ENCODE measurements at places on chromosomes 7 and 10.

DNA sequence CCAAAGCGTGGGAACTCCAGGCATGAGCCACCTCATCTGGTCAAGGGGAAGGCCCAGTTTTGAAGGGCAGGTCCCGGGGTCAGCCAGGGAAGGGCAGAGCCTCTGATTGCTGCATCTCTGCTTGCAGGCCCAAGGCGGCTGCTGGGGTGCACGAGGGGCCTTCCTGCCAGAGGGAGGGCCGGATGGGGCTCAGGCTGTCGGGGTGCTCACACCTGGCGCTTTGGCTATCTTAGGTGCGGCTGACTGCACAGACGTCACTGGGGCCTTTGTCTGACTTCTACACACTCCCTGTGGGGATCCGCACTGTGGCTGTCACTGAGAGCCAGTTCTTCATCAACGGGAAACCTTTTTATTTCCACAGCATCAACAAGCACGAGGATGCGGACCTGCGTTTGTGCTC is 68.7 kb downstream of the ZNF727 start:
- DNase-seq: no peak

- peak; percentile 60 for DNase-seq
These were observed 3.4 kb upstream of the IL6 start for GRCh38 chr7:22723637-22724036.

DNA sequence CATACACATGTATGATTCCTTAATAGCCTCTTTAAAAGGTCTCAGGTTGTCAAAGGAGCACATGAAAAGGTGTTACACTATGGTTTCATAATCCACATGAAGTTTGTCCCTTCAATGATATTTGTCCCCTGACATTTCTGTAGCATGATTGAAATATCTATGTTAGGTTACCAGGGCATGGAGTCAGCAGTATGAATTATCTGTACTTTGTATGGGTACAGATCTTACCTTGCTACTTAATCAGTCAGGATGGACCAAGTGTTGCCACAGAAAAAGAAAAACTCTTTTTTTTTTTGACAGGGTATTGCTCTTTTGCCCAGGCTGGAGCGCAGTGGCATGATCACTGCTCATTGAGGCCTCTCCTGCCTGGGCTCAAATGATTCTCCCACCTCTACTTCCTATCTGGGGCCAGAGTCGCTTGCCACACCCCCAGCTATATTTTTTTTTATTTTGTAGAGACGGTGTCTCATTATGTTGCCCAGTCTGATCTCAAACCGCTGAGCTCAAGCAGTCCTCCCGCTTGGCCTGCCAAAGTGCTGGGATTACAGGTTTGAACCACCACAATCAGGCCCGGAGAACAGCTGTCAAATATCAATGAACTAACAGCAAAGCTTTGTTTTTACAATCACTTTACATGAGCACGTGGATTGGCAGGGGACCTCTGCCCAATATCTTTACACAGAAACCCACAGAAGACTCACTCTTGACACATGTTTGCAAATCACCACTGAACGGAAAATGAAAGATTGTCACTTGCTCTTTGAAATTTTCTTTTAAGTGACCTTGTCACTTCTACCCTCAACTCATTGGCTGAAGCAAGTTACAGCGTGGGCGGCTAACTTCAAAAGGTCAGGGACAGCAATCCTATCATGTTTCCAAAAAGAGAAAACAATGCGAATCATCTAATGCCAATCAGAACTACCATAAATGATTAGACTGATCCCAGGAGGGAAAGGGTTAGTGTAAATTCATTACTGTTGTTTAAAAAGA is 140.2 kb downstream of the PRKG1 start:
- no peak for DNase-seq

DNA sequence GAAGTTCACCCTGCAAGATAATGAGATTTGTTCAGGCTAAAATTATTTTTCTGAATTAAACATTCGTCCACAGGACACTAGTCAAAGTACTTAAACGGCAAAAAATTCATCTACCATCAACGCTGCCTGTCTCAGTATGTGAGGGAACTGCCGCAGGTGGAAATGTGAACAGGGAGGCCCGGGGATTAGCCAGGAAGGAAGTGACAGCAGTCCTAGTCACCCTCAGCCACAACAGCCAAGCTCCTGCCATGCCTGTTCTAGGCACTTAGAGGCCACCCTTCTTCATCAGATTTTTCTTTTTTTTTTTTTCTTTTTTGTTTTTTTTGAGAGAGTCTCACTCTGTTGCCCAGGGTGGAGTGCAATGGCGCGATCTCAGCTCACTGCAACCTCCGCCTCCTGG is 9.4 kb downstream of the NUDT5 start:
- no peak for DNase-seq

- no peak for DNase-seq
These were observed 184.9 kb downstream of the BAMBI start for GRCh38 chr10:28862219-28862618.

DNA sequence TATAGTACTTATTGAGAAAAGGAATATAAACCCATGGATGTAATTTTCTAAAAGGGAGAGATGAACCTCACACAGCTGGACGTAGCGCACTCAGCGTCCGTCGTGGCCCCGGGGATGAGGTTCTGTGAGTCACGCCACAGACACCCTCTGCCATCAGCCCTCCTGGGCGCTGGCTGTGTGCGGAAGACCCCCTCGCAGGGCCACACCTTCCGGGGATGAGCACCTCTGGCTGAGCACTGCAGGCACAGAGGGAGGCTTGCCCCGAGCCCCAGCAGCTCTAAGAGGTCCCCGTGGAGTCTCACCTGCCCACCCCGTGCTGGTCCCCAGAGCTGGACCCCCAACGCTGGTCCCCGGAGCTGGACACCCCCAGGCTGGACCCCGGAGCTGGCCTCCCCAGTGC is 215.8 kb downstream of the PTPRN2 start:
- DNase-seq: no peak

GRCh38 chr7:31850601-31851000 is 163.6 kb downstream of the PPP1R17 start:
- DNase-seq: peak; percentile 15

DNA sequence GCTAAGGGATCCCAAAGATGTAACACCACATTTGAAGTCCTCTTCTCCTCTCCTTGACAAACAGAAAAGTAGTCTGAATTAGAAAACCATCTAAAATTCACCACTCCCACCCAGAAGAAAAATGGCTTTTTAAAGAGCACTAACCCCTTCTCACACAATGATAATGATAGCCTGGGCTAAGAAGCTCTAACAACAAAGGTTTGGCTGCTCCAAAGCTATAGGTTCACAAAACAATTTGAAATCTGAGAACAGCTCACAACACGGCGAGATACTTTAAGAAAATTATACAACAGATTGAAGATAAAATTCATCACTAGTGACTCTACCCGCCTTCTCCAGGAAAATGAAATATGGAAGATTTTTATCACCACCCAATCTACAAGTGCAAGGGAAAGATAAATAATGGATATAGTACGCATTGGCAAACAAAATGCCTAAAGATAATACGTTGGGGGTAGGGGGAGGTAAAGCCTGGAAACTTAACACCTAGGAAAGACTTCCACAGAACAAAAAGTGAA is 7.4 kb downstream of the ITGB1 start:
- DNase-seq: no peak

DNA sequence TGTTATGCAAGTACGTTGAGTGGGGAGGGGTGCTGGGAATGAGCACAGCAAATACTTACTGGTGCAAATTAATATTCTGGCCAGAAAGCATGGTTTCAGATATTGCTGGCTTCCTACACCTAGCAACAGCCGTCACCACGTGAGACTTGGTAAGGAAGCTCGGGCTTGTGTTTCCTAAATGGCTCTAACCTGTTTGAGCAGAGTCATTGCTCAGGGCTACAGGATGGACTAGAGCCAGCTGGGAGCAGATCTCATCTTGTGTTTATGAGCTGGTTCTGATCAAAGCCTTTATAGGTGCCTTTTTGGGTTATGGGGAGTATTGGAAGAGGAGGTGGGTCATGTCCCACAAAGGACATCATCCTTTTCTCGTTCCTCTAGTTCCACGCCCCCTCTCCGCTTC is 200.3 kb downstream of the BUB3 start:
- DNase-seq: no peak

- DNase-seq: peak; percentile 82
These were observed 44.1 kb downstream of the SFTPD start for GRCh38 chr10:79904671-79905321.

DNA sequence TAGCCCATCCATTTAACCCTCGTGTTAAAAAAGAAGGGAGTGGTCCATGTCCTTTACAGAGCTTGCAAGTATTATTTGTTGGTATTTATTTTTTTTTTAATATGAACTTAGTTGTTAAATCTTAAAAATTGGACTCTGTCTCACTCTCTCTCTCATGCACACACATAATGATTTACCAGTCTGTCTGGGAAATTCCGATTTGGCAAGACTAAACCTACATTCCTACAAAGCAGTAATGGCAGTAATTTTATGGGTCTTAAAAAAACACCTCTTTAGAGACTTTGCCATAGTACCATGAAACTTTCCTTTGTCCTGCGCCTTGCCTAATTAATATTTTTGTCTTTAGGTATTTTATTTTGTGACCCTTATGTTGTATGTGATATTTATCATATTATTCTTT is 239.5 kb upstream of the PPP1R3A start:
- no peak for DNase-seq

DNA sequence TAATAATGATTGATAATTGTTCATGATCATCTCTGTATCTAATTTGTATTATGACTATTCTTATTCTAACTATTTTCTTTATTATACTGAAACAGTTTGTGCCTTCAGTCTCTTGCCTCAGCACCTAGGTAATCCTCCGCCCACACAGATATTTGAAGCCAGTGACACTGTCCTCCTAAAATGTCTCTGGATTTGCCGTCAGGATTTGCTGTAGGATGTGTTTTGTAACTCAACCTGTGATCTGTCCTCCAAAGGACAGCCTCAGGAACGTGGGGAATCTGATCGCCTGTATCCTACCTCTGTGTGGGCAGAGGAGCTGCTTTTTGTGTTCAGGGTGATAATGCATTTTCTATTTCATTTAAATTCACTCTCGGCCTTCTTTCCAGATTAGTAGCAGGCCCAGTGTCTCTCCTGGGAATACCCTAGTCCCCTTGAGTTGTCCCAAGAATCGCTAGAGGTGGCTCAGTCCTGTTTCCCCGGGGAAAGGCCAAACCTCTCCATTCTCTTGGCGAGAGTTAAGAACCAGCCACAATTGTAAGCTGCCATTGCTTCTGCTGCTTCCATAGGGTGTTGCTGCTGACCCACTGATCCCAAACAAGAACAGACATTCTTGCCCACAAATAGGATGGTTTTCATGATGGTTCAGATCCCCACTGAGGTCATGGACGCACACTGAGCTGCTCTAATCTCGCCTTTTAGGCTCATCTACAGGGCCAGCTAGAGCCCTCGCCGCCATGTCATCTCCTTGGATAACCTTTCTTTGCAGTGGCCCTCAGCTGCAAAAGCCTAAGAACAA is 136.2 kb upstream of the KCNMA1 start:
- DNase-seq: peak; percentile 23

DNA sequence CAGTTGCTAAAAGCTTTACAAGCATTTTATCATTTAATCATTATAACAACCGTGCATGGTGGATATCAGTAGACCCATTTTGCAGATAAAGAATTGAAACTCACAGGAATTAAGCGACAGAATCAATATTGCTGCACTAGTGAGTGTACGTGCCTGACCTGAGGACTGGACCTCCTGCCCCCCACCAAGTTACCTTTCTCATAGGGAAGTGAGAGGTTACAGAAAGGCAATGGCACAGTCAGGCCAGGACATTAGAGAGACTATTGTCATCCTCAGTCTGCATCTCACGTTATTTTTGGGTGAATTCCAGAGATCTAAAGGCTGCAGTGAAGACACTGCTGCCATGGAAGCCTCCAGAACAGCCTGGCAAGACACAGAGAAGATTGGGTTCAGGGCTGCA is 80.9 kb downstream of the WDFY4 start:
- no peak for DNase-seq

DNA sequence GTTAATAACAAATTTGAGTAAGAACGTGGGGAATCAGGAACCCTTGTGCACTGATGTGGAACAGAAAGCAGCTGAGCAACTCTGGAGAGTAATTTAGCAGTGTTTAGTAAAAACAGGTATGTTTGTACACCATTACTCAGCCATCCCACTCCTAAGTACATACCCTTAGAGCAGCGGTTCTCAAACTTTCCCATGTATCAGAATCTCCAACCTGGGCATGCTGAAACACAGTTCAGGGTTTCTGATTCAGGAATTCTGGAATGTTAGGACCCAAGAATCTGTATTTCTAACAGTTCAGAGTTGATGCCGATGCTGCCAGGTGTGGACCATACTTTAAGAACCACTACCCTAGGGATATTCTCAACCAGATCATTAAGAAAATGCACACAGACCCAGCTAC is 5.1 kb downstream of the SGMS1 start:
- no peak for DNase-seq

GRCh38 chr7:50629238-50629901 is 64.2 kb upstream of the DDC start:
- no peak for DNase-seq

DNA sequence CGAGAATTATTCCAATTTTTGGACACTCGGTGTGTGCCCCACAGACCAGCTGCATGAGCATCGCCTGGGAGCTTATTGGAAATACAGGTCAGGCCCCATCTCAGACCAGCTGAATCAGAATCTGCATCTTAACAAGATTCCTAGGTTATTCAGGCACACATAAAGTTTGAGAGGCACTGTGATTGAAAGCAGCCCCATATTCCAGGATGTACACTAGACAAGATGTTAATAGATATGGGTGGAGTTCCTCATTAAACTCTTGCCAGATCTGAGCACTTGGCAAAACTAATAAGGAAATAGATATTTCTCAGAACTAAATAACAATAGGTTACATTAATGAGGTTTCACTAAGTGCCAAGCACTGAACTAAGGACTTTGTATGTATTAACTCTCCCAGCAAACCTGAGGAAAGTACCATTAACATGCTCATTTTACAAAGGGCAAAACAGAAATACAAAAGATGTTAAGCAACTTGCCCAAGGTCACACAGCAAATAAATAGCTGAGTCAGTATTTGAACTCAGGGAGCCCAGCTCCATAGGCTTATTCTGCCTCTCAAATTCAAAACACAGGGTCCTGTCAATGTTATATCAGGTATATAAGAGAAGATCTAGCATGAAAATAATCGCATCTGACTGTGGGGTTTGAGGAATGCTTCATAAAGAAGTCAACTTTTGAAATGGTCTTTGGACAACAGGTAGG is 29.9 kb downstream of the PPP1R3C start:
- no peak for DNase-seq

- DNase-seq: no peak
These were observed 272.3 kb downstream of the SEMA3D start for GRCh38 chr7:84914598-84914997.

DNA sequence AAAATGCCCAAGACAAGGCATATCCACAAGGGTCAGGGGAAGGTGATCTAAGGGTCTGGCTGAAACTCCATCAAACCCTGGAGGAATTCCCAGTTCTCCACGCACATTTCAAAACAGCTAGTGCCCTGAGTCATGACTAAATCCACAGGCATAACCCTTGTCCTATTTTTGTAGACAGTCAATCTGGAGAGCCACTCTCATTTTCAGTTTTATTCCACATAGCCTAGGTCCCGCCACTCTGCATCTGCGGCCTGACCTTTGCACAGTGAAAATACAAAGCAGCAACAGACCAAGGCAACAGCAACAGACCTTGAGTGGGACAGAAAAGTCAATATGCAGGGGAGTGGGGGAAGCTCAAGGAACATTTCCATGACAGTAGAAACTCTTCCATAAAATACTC is 201.4 kb upstream of the NPVF start:
- peak; percentile 59 for DNase-seq

- DNase-seq: peak; percentile 96
These were observed 178.3 kb downstream of the PRKCQ start for GRCh38 chr10:6401558-6402348.
